ENCODE measurements at places on chromosomes 3 and 15.

DNA sequence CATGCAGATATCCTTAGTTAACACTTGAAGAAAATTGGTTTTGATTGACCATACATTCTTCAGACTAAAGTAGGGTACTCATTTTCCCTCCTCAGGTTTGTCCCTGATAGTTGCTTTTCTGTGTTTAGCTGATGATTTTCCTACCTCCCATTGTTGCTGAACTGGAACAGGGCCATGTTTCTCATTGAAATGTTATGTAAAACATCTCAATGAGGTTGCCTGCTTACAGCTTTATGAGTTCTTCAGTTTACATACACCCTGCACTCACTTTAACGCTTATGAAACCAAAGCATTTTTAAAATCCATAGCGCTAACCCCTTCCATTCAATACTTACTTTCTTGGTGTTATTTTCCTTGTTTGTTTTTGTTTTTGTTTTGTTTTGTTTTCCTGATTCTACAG is 61.9 kb downstream of the HMG20A start:
- DNase-seq: no peak

DNA sequence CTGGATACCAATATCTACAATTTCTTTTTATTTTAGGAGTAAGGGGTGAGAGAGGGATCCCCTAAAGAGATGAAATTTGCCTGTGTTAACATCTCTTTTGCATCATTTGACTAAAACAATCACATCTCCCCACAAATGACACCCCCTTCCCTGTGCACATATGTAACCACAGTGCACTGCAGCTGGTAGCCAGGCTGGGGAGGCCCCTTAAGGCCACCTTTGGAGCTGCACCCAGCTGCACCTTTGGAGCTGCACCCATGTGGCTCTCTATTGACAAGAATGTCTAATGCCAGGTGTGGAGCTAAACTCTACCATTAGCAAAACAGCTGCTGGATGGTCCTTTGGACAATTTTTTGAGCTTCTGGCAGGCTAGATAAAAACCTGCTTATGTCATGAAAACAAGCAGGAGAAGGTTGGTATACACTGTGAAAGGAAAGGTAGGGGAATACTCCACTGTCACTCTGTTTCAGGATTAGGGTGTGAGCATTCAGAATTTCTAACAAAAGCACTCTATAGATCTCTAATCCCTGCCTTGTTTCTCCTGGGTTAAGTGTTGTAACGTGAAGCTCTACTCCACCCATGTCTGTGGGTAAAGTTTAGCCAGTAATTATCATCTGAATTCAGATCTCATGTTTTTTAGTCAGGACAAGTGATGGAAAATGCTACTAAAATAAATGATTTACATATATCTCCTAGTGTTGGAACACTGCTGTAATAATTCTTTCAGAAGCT is 52.1 kb downstream of the TFG start:
- no peak for DNase-seq

DNA sequence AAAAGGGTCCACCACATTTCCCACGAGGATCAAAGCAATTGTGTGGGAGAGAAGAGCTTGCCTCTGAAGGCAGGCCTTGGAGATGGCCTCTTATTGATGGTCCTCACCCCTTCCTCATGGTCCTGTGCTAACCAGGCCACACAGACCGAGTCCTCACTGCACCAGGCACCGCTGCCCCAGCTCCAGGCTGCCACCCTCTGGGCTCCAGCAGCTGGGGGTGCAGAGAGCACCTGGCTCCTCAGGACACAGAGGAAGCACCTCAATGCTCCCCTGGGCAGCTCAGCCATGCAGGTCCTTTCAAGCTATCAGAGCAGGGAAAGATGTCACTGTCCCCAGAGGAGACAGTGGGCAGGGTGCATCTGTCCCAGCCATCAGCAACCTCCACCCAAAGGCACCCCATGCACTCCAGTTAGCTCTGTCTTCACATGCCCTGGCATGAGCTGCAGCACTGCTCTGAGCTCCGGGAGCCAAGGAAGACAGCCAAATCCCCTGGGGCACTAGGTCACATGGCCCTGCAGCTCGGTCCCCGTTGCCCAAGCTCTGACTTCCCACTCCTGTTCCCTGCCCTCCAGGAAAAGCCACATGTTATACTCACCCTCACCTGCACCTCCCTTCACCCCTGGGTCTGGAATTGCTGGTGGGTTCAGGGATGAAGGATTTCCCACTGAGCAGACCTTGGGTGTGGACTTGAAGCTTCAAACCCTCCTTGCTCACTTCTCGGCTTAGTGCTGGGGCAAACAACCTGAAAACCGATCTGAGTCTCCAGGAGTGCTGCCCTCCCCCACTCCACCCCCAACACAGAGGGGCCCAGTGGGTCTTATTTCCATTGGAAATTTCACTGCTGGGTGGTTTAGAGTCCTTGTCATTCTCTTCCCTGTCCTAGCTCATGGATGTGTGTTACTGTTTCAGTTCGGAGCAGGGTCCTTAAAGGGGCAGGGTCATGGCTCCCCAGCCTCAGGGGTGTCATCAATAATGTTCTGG is 32.6 kb downstream of the ALS2CL start:
- DNase-seq: no peak

DNA sequence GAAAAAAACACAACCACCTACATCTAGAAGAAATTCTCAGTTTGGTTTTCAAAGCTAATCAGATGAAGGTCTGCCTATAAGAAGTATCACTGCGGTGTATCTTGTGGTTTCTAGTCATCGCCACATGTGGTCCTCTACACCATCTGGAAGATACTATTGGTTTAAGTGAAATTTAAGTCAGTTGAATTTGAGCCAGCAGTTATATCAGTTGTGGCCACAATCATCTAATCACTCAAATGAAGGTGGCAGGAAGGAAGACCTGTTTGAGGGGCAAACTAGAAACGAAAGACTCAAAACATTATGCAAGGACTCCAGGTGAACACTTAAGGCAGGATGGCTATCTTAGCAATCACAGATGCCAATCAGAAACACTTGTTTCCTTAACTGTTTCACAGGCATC is 48.7 kb downstream of the ETV5 start:
- no peak for DNase-seq

- DNase-seq: no peak
Measured at GRCh38 chr15:39591141-39591895, 10.4 kb downstream of the THBS1 start.

DNA sequence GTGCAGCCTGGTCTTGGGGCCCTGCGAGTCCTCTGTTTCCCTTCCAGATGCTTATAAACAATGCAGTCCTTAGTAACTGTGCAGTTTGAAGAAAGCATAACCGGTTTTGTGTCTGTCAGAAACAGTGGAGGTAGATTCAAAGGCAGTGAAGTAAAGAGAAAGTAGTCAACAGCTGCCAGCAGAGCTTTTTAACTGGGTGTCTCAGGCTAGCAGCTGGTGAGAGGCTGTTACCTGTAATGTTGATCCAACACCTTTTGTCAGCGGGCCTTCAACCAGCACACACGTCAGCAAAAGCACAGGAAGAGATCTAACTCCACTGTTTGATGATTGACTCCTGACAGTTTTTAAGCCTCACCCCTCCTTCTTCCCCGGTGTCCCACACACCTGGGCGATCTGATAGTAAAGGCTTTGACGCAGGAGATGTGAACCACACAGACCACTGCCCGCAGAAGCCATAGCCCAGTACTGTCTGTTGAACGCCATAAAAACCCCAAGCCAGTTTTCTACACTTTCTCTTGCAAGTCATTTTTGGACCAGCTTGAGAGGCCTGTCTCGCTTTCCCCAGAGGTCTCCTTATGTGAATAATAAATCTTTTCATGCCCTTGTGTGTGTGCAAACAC is 178.0 kb downstream of the FMN1 start:
- no peak for DNase-seq

GRCh38 chr3:134378818-134379217 is 4.6 kb upstream of the AMOTL2 start:
- no peak for DNase-seq

- no peak for DNase-seq
Measured at GRCh38 chr15:59002418-59002859, 15.0 kb downstream of the RNF111 start.

GRCh38 chr15:100330221-100330620 is 11.6 kb downstream of the ADAMTS17 start:
- DNase-seq: no peak

GRCh38 chr3:172546105-172546504 is 22.9 kb upstream of the TNFSF10 start:
- DNase-seq: no peak

- DNase-seq: peak; percentile 69
Measured at GRCh38 chr3:53219895-53220483, 35.8 kb downstream of the TKT start.

- DNase-seq: peak; percentile 90
Measured at GRCh38 chr3:197554562-197555280, 1.0 kb downstream of the BDH1 start.

GRCh38 chr15:80554560-80554959 is 140.6 kb upstream of the ABHD17C start:
- DNase-seq: no peak

DNA sequence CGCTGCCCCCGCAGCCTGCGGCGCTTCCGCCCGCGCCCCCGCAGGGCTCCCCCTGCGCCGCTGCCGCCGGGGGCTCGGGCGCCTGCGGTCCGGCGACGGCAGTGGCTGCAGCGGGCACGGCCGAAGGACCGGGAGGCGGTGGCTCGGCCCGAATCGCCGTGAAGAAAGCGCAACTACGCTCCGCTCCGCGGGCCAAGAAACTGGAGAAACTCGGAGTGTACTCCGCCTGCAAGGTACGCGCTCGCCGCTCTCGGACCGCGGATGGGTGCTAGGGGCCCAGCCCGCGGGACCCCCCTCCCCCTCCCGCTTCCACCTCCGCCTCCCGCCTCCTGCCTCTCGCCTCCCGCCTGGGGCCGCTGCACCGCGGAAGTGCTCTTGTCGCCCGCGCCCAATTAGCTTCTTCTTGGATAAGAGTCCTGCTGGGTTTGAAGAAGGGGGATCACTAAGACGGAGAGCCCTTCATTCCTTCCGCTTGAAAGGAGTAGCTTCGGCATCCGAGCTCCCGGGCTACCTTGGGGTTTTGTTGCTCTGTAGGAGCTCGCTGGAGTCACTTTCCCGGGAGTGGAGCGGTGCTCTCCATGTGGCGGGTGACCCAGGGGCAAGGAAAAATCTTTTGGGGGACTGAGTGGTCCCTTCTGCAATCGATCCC is 426 bp downstream of the KAT2B start:
- DNase-seq: peak; percentile 70

DNA sequence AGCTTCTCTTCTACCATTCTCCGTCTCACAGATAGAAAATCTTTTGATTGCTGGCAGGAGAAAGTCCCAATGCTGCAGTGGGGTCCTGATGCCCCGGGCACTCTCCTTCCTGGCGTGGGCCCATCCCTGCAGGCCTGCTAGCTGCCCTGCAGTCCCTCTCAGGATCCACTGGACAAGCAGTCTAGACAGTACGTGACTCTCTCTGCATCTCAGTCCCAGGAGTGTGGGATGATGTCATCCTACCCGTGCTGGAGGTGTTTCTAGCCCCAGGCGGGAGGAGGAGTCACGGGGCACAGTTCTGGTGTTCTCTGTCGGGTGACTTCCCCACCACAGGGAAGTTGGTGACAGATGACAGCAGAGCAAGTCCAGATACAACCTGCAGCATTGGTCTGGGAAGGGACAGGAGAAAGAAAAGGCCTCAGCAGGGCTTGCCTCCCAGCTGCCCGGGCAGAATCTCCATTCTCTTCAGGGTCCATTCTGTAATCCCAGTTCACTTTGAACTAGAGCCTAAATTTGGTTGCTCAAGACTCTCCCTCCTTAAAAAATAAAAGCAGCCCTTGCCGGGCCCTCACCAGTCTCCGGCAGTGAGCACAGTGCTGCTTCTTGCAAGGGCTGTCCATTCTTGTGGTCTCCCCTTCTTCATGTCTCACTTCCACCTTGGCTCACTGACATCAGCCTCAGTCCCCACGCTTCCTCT is 30.6 kb downstream of the SLC28A1 start:
- DNase-seq: no peak

DNA sequence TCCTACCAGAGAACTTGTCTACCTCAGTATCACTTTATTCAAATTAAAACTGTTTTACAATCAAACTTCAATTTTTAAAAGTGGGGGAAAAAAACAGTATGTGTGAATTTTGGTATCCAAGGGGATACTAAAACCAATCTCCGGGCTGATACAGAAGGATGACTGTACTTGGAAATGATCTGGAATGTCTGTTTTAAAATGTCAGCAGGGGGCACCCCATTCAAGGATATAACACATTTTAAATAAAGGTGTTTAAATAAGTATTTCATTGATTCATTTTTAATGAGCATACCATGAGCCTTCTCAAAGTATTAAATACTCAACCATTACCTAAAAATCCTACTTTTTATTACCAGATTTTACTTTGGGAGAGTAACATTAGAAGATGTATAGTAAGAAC is 67.9 kb downstream of the ULK4 start:
- DNase-seq: peak; percentile 25

DNA sequence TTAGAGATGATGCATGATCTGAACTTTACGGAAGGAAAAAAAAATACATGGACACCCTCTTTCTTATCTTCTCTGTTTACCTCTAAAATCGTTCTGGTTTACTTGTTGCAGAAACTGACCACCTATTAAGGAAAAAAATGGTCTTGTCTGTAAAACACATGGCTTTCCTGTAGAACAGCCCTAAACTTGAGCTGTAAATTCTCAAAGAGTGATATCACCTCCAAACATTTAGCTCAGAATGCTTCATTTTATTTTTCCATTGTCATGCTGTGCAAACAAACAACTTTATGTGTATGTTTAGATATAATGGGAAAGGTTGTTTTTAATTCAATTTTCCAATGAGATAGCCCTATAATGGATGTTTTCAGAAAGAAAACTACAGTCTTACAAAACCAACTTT is 237.4 kb upstream of the NR2F2 start:
- DNase-seq: no peak

DNA sequence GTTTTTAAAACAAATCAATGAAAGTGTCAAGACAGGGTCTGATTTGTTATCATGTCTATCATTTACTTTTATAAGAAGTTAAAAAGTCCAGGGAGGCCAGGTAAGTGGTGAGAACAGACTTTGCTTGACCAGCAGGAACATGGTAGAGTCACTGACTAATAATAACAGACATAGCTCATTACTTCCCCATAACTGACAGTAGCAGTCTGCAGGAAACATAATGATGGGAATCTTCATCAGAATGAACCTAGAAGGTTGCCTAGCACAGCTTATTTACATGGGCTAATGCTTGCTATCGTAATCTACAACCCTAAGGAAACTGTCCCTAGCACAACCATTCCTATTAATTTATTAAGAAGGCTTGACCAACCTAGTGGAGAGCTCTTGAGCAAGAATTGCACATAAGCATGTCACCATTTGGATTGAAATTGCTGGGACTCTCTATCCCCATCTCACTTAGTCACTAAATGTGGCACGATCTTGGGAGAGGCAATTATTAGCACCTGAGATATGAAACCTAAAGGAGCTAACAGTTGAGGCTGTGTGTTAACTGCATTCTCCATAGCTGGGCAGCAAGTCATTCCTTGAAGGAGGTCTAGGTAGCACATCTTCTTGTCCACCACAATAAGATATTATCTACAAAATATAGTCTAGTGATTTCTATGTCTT is 139.6 kb upstream of the ZBTB20 start:
- DNase-seq: no peak

DNA sequence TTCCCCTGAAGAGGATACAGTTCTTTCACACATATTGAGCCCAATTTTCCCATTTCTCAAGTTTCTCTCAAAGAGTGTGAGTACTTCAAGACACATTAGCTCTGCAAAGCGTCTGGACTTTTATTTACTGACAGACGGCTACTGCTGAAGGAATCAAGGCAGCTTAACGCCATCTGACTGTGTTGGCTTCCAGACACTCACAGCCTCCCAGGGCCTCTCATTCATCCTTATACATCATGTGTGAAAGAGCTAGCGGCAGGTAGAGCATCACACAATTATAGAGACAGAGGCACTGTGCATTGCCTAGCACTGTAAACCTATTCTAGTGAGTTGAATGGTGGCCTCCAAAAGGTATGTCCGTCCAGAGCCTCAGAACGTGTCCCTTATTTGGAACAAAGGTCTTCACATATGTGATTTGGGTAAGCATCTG is 284.1 kb upstream of the STT3B start:
- no peak for DNase-seq

Data from memory B cell (primary cell).